ENCODE measurements at places on chromosomes 4 and X.
A peak's percentile ranks its signal among the peaks of the same experiment; 100 is the strongest.

DNA sequence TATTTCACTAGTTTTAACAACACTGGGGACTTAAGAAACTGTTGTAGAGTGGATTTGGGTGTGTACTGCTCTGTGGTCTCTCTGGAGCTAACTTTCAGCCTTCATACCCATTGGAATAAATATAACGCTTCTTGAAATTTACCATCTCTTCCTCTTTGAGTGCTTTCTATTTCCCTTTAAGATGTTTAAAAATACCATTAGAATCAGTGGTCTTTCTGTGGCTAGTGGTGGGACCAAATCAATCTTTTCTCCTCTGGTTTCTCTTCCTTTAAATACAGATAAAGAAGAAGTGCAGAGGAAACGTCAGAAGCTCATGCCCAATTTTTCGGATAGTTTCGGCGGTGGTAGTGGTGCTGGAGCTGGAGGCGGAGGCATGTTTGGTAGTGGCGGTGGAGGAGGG is 92.0 kb downstream of the NFKB1 start:
- DNase-seq: no peak

DNA sequence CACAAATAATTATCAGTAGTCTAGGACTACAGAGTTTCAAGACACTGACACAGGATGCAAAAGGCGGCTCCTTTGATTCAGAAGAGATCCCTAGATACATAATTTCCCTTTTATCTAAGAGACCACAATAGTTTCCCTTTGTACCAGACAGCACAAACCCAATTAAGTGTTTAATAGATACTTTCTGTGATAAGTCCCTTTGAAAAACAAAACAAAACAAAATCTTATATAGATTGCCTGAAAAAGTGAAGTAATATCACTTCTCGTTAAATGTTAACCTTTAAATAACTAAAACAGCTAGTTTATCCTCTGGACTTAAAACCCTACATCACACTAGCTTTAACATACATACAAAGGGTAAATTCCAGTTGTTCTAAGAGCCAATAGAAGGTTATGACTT is 49.9 kb downstream of the APBB2 start:
- no peak for DNase-seq

DNA sequence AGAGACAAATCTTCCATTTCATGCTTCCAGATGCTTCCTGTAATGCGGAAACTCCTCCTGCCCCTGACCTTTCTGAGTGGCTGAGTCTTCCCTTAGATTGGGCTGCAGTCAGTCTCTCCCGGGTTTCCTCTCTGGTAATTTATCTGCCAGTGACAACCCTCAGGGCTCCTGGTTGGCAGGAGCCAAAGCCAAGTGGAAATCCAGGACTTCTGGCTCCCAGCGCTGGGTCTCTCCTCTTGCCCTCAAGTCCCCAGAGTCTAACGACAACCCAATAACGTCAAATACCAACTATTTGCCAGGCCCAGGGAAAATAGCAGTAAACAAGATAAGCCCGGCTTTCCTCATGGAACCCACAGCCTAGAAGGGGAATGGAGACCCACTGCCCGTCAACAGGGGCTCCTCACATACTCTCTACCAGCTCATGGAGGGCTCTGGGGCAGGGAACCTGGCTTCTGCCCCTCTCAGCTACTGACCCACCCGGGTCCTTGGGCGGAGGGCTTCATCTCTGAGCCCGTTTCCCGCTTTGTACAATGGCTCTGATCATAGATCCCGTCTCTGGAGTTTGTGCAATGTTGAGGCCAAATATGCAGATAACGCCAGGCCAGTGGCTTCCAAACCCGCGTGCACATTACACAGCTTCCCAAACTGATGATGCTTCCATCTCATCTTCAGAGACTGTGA is 1.1 kb upstream of the TBC1D14 start:
- no peak for DNase-seq

DNA sequence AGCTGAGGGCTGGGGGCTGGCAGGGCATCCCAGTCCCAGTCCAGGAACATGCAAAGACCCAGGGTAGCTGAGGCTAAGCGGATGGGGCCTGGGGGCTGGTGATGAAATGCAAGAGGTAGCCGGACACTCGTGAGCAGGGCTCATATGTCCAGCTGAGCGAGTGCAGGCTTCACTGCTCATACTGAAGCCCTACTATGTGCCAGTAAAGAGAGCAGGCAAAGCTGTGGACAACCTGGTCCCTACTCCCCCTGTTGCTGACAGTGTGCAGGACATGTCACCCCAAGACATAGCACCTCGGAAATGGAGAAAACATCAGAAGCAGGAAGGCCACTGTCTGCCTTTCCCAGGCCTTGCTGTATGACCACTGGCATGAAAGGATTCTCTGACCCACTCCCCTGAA is 122.4 kb upstream of the STX18 start:
- DNase-seq: no peak

DNA sequence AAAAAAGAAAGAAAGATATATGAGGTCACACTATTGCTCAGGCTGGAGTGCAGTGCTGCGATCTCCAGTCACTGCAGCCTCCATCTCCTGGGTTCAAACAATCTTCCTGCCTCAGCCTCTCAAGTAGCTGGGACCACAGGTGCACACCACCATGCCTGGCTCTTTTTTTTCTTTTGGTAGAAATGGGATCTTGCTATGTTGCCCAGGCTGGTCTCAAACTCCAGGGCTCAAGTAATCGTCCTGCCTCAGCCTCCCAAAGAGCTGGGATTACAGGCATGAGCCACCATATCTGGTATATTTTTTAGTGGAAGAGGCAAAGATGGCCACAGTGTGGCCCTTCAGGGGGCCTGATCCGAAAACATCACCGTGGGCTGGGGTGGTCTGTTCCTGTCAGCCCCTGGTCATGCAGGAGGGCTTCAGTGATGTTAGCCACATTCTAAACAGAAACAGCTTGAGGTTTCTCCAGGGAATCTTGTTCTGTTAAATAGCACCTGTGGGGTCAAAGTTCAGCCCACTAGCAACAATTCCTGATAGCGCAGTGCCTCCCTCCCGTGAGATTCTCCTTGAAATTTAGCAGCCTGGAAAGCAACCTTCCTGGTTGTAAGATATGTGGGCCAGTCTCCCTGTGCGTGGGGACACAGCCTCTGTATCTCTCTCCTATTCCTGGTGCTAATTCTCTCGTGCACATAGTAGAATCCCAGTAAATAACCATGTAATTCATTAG is 7.3 kb upstream of the DHRSX start:
- no peak for DNase-seq

- DNase-seq: no peak
Measured at GRCh38 chrX:21354725-21355124, 19.5 kb upstream of the CNKSR2 start.

GRCh38 chr4:39043058-39043860 is 11.1 kb upstream of the TMEM156 start:
- no peak for DNase-seq

GRCh38 chr4:16464651-16465050 is 238.4 kb upstream of the TAPT1 start:
- DNase-seq: no peak

DNA sequence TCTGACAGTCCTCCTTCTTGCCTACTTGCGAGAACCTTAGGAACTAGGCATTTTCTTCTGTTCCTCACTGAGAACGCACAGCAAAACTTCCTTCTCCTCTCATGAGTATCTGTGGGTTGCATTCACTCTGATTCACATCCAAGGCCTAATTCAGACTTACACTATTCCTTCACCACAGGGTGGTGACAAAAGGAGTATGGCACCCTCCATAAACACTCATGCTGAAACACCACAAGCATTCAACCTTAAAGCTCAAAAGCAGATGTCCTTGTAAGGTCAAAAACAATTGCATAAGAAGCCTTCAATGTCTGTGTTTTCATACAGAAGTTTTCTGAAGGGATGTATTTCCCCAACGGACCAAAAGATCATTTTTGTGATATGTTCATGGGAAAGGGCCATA is 147.3 kb downstream of the CORIN start:
- DNase-seq: no peak

GRCh38 chr4:44493924-44494323 is 45.3 kb upstream of the KCTD8 start:
- DNase-seq: no peak

DNA sequence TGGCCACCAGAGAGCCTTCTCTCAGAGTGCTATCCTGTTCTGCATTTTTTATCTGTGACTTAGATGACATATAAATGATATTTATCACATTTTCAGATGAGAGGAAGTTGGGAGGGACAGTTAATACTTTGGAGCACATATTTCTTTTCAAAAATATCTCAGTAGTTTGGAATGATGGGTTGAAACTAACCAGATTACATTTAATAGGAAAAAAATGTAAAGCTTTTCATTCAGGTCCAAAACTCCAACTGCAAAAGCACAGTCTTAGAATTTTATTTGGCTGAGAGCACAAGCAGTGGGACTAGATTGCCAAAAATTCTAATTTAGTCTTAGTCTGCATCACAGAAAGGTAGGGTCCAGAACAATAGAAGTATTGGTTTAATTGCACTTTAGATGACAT is 248.2 kb upstream of the TEX13A start:
- no peak for DNase-seq

DNA sequence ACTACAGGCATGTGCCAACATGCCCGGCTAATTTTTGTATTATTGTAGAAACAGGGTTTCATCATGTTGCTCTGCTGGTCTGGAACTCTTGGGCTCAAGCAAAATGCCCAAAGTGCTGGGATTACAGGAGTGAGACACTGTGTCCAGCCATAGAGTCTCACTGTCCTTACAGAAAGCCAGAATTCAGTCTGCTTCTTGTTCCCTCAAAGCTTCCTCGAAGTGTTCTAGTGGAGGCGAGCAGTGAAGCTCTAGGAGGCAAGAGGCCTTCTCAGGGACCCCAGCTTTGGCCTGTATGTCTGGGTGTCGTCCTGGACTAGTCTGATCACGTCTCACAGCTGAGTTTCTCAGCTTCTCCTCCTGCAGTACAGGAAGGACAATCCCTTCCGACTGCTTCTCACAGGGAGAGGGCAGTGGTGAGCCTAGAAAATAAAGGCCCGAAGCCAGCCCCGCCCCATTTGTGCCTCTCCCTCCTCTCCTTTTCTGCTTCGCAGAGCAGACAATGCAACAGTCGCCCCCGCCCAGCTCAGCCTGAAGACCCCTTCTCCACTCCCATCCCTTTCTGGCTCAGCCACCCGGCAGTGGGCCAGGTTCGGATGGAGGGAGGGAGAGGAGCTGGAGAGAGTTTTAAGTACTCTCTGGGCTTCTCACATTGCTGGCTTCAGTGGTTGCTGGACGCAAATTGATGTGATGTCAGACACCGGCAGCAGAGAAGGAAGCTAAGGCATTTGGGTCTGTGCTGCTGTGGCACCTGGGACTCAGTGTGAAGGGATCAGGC is 11.1 kb upstream of the FAM3A start:
- peak; percentile 72 for DNase-seq

DNA sequence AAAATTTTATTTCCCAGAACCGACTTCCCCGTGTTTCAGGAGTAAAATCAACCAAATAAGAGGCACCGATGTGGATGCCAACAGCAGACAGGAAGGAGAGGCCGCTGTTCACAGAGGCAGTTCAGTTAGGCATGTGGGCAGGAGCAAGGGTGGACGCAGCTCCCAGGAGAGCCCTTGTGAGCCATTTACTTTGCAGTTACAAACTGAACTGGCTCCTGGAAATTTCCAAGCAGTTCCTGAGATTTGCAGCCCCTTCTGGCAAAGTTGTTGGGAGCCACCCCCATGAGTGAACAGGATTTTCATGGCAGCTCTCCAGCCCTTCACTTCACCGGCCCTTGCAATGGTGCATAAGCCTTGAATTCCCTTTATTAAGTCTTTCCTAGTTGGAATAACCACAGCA is 189.1 kb downstream of the AFAP1 start:
- DNase-seq: no peak

DNA sequence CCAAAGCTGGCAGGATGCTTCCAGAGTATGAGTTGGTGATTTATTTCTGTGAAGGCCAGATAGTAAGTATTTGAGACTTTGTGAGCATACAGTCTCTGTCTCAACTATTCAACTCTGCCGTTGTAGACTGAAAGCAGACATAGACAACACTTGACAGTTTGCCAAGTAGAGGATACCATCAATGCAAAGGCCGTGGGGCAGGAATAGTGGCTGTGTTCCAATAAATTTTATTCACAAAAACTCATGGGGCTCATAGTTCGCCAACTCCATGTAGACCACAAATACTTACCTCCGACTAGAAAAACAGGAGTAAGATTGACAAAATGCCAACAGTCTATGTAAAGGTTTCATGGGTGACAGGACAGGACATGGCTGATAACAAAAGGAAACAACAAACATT is 3.7 kb upstream of the PIR start:
- DNase-seq: no peak

All from stimulated activated CD4-positive, alpha-beta T cell treated with anti-CD3 and anti-CD28 coated beads, Interleukin-2, amount 100 ng/mL, for 24 hours (primary cell).